ENCODE measurements at places on chromosomes 2 and 18.

GRCh38 chr2:239192456-239192855, 208.4 kb downstream of the HDAC4 start:
- no peak for DNase-seq

DNA sequence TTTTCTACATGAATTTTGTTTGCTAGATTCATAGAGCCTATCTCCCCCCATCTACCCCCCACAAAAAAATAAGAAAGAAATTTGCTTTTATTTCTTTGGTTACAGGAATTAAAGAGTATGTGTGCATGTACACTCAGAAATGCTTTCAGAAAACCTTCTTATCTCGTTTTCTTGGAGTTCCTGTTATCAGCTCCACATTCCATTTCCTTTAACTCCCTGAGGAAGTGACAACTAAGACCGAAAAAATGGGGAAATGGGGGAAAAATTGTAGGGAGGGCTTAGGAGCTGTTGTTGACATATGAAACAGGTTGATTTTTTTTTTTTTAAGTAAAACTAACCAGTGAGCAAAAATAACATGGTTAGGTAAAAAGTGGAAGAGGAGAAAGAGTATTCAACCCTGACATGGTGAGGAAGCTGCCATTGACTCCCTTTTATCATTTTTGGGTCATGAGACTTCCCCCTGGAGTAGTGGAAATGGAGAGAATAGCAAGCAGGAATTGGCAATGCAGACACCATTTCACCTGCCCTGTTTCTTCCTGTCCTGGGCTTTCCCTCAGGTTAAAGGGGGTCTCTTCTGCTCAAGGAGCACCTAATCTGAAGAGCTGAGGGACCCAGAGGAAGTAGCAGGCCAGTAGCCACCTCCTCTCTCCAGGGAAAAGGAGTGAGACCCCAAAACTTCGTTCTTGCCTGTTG, 93.5 kb downstream of the OSBPL6 start:
- no peak for DNase-seq

DNA sequence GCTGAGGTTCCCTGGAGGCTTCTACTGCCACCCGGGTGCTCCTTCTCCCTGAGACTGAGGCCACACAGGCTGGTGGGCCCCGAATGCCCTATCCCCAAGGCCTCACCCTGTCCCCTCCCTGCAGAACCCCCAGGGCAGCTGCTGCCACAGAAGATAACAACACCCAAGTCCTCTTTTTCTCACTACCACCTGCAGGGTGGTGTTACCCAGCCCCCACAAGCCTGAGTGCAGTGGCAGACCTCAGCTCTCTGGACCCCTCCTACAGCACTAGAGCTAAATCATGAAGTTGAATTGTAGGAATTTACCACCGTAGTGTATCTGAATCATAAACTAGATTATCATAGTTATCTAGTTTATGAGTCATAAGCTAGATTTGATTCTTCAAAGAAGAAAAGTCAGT, 7.3 kb upstream of the CENPA start:
- DNase-seq = no peak

DNA sequence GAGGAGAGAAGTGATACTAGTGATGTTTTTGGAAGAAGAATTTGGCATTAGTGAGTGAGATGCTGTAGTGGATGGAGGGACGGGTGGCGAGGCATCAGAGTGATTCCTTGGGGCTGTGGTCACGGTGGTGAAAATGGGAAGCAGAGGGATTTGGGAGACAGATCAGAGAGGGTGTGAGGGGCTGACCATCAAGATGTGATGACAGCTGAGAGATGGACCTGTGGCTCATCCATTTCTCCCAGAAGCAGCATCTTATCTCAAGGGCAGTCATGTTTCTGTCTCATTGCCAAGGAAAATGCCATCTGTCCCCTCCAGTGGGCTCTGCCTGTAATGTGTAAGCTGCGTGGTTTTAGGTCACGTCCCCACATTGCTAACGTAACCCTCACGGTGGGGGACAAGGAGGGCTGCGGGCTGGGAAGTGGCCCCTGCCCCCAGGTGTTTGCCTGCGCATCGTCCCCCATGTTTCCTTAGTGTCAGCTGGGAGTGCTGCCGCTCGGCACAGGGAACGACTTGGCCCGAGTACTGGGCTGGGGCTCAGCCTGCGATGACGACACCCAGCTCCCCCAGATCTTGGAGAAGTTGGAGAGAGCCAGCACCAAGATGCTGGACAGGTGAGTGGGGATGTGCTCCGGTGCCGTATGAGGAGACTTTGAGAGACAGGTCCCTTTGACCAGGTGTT, 91.0 kb downstream of the DGKD start:
- no peak for DNase-seq

GRCh38 chr2:55743583-55743982, 49.9 kb upstream of the PNPT1 start:
- no peak for DNase-seq

- DNase-seq = peak; percentile 68
These were observed 26.3 kb upstream of the EPG5 start for GRCh38 chr18:45993438-45993837.

DNA sequence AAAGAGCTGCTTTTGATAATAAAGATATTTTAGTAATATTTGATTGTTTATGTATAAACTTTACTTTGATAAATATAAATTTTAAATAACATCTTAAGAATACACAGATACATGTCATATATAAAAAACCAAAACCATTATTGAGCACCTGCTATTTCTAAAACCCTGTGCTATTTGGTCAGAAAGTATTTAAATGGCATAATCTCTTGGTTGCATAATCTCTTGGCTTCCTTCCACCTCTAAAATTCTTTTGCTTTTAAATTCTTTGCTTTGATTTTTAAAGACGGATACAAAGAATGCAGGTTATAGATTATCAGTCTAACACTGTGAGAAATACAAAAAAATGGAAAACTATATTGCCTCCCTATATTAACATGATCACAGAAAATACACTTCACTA, 36.9 kb downstream of the ACMSD start:
- DNase-seq = no peak

DNA sequence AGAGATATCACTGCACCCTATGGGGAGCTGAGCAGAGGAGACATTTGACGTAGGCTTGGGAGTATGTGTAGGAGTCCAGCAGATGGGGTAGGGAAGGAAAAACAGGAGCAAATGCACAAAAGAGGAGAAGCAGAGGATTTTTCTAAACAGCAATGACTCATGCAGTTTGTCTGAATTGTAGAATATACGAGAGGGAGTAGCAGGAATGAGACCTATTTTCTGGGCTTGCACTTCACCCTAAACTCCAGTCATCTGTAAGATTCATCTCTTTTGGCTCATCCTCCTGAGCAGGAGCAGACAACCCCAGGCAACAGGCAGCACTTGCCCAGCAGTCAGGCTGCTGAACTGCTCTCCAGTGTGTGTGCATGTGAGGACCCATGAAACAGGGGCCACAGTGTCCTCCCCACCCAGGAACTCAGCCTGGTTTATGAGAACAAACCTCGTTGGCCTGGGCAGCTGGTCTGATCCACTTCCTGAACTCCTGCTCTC, 100.2 kb upstream of the CDC42EP3 start:
- DNase-seq = no peak

GRCh38 chr2:210162466-210163124, 8.6 kb downstream of the KANSL1L start:
- DNase-seq = no peak

GRCh38 chr2:40271094-40271493, 180.8 kb downstream of the SLC8A1 start:
- no peak for DNase-seq

- no peak for DNase-seq
These were observed 55.8 kb upstream of the MRPS9 start for GRCh38 chr2:104982111-104982510.

GRCh38 chr2:235950473-235950809, 217.7 kb downstream of the GBX2 start:
- DNase-seq = no peak

DNA sequence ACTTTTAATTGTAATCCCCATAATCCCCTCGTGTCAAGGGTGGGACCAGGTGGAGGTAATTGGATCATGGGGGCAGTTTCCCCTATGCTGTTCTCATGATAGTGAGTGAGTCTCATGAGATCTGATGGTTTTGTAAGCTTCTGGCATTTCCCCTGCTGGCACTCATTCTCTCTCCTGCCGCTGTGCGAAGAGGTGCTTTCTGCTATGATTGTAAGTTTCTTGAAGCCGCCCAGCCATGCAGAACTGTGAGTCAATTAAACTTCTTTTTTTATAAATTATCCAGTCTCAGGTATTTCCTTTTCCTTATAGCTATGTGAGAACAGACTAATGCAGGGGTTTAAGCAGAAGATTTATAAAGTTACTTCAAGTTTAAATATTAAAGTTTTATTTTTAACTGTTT, 655.2 kb downstream of the EPHA4 start:
- no peak for DNase-seq

DNA sequence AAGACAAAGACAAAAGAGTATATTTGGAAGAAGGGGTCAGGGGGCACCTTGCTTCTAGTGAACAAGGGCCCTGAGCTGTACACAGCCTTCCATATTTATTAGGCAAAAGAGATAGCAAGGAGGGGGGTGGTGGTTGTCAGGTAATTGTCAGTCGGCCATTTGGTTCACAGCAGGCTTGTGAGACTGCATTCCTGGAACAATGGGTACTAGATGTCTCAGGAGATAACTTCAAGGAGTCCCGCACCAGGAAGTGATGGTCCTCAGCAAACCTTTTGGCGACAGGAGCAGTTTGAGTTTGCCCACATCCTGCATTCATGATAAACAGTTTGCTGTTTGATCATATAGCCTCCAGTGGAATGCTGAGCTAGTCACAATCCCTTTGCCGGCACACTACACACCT, 376.4 kb upstream of the RAB12 start:
- no peak for DNase-seq

GRCh38 chr2:205407984-205408383, 274.3 kb upstream of the NRP2 start:
- DNase-seq = peak; percentile 36

- DNase-seq = no peak
These were observed 946.6 kb downstream of the DPP10 start for GRCh38 chr2:115389024-115389423.

- no peak for DNase-seq
These were observed 98.8 kb downstream of the CTAGE1 start for GRCh38 chr18:22318745-22319407.

- DNase-seq = no peak
These were observed 225.9 kb upstream of the SPRED2 start for GRCh38 chr2:65658266-65658665.

DNA sequence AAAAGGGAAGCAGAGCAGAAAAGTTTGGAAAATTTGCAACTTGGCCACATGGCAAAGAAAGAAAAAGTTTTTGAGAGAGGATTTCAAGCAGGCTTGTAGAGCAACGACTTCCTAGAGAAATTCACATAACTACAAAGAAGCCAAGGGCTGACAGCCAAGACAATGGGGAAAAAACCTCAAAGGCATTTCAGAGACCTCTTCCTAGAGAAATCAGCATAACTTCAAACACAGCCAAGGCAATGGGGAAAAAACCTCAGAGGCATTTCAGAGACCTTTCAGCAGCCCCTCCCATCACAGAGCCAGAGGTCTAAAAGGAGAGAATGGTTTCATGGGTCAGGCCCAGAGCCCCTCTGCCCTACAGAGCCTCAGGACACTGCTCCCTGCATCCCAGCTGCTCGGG, 7.2 kb downstream of the ADI1 start:
- no peak for DNase-seq

DNA sequence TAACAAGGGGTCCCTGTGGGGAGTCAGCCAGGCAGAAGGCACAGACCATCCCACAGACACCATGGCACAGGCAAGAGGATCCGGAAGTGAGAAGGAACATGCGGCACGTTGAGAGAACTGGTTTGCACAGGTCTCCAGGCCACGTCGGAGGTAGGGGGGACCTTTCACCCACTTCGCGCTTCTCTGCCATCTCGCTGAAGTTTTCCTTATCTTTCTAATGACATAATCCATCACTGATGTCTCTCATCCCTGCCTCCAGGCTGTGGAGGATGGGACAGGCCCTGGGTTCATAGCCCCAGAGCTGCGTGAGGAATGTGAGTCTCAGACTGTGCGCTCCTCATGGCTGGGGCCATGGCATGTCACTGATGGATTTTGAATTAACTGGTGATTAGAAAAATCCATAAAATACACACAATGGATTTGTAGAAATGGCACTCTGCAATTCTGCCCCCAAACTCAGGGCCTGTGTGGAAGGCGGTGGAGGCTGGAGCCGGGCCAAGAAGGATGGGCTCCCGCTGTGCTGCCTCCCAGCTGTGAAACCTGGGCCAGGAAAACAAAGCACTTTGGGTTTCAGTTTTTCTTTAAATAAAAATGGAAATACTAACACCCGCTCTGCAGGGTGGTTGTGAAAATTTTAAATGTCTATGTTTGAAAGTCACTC, 113.3 kb upstream of the ALKAL2 start:
- no peak for DNase-seq

DNA sequence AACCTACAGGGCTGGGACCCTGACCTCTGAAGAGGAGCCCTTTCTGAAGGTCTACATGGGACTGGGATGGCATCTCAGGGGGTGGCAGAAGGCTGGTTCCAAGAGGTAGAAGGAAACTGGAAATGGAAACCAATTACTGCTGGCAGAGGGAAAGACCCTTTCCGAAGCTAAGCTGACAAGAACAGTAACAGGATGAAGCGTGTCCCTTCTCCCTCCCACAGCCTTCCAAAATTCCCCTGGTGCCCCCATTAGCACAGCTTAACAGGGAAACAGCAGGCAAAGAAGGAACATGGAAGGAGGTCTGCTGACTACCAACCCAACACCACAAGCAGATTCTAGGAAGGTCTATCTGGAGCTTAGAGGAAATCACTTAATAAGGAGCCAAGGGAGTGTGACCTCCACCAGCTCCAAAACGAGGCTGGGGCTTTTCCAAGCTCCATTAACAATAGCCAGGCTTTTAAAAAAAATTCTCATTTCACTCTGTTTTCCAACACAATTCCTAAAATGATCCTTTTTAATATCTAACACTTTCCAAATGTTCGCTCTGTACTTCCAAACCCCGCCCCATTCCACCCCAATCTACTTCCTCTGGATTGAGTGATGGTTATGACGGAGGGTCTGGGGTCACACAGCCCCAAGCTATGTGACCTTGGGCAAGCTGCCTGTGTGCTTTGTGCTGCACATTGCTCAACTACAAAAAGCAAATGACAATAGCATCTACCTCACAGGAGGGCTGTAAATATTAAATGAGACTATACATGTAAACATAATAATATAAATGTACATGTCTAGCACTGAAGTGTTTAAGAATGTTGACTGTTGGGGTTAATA, 55.2 kb downstream of the STK39 start:
- DNase-seq = no peak

- no peak for DNase-seq
These were observed 27.1 kb downstream of the NABP1 start for GRCh38 chr2:191705084-191705483.

- no peak for DNase-seq
These were observed 12.4 kb upstream of the NBEAL1 start for GRCh38 chr2:203002054-203002821.

GRCh38 chr2:137797641-137798040, 166.6 kb upstream of the HNMT start:
- no peak for DNase-seq

- no peak for DNase-seq
These were observed 42.7 kb upstream of the POLE4 start for GRCh38 chr2:74915743-74916142.

DNA sequence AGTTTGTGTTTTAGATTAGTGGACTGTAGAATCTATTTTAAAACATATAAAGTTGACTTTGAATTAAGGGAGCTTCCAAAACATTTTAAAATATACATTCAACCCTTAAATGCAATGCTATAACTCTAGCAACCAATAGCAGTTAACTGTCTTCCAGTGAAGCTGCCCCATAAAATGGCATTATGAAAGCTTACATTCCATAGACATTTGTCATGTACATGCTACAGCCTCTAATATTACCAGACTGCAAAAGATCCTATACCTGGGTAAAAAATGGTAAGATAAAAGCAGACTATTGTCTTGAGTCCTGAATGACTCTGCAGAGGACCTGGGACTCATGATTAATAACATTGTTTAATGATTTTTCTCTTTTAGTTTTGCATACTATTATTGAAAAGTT, 489.4 kb downstream of the LRP1B start:
- no peak for DNase-seq
